Stimulated activated effector memory CD8-positive, alpha-beta T cell treated with anti-CD3 and anti-CD28 coated beads, Interleukin-12 subunit alpha, Interleukin-12 subunit beta, amount 100 ng/mL, for 72 hours (primary cell): ENCODE measurements at places on chromosomes 6 and 20.

- no peak for DNase-seq
These were observed 97.2 kb downstream of the SYNDIG1 start for GRCh38 chr20:24566656-24567055.

DNA sequence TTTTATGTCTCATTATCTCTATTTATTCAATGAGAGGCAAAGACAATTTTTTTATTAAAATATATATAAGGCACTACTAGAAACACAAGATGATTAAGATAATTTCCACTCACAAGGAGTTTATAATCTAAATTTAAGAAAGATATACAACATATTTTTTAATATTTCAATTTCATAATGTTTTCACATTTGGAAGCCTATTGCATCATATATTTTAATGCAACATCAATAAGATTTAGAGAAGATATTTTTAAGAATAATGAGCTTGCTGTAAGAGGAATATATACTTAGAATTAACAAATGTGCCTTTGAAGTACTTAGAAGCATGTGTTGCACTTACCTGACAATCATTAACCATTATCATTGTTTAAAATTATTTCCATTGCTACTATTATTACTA lies 597.7 kb upstream of the BTBD3 start:
- DNase-seq, result no peak

GRCh38 chr6:63446405-63446804 lies 125.9 kb upstream of the LOC128125822 start:
- DNase-seq, result no peak

- DNase-seq, result no peak
These were observed 4.0 kb upstream of the ZC3H12D start for GRCh38 chr6:149488815-149489214.

- no peak for DNase-seq
These were observed 40.1 kb downstream of the JAG1 start for GRCh38 chr20:10633718-10634117.

GRCh38 chr6:14499841-14500240 lies 382.3 kb downstream of the CD83 start:
- no peak for DNase-seq
